Heart left ventricle (tissue), 16 donors: ENCODE measurements at places on chromosomes 5 and 9.

GRCh38 chr5:107618242-107618641, 52.5 kb downstream of the EFNA5 start:
- DNase-seq = no peak

DNA sequence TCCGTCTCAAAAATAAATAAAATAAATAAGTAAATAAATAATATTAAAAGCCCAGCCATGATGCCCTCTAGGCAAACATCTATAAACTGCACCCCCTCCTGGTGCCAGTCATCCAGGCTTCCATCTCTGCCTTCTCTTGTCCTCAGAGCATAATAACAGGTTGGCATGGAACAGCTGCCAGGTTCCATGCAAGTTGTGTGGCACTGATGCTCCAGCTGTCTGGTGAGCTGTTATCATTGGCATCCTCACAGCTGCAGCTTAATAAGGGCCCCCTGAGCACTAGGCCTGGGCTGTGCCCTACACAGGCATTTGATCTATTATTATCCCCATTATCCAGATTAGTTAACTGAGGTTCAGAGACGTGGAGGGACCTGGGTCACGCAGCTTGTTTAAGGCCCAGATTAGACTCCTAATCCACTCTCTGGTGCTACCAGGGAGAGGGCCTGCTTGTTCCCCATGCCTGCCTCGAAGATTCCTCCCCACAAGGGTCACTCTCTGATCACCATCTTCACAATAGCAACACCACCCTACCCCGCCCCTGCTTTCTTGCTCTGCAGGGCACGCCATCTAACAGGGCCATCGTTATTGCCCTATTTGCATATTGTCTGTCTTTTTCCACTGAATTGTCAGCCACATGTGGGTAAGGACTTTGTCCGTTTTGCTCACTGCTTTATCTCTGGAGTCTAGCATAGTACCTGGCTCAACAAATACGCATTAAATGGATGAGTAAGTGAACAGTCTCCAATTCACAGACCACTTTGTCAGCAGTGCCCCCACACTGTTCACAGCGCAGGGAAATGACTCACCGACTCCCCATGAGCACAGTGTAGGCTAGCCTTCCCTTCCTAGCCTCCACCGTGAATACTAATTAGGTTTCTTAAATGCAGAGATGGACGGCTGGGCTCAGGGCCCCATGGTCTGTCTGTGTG, 1.5 kb upstream of the DNM1 start:
- DNase-seq = no peak

- no peak for DNase-seq
Measured at GRCh38 chr9:567747-568305, 273.7 kb upstream of the DMRT1 start.

GRCh38 chr5:82045554-82046275, 73.9 kb downstream of the ATG10 start:
- no peak for DNase-seq

GRCh38 chr5:76737846-76738245, 21.9 kb downstream of the F2R start:
- DNase-seq = no peak

DNA sequence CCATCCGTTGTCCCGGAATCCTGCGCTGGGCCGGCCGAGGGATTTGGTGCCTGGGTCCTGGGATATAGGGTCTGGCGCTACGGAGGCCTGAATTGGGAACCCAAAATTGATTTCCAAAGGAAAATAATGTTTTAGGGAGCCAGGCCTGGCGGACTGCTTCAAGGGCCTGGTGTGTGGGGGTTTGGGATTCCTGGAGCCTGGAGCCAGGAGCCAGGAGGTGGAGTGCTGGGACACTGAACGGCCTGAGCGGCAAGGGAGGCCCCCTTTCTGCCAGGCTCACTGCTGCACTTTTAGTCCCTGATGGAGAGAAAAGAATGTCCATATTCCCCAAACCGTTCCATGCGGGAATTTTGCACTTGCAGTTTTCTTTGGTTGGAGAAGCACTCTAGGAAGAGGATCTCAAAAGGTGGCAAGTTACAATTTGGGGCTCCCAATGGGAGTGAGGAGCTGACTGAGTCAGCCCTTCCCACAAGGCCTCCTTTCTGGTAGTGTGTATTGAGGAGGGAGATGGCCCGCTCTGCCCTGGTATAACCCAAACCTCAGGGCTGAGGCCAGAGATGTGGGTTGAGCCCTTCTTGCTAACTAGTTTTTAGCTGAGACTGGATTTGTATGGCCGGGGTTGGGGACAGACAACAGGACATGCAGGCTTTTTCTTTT, 2.2 kb downstream of the LMX1B start:
- no peak for DNase-seq

- DNase-seq = no peak
Measured at GRCh38 chr5:107646418-107646817, 24.3 kb downstream of the EFNA5 start.

- DNase-seq = peak; percentile 89
Measured at GRCh38 chr5:172403189-172403796, 51.0 kb downstream of the SH3PXD2B start.

GRCh38 chr5:163005949-163006348, 431.4 kb upstream of the CCNG1 start:
- no peak for DNase-seq

DNA sequence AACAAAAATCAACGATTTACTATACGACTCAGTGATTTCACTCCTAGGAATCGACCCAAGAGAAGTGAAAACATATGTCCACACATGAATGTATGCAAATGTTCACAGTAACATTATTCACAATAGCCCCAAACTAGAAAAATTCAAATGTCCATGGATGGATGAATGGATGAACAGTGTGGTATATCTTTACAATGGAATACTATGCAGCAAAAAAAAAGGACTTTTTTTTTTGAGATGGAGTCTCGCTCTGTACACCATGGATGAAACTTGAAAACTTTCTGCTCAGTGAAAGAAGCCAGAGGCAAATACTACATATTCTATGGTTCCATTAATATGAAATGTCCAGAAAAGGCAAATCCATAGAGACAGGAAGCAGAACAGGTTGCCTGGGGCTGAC, 233.8 kb downstream of the ROR2 start:
- no peak for DNase-seq

DNA sequence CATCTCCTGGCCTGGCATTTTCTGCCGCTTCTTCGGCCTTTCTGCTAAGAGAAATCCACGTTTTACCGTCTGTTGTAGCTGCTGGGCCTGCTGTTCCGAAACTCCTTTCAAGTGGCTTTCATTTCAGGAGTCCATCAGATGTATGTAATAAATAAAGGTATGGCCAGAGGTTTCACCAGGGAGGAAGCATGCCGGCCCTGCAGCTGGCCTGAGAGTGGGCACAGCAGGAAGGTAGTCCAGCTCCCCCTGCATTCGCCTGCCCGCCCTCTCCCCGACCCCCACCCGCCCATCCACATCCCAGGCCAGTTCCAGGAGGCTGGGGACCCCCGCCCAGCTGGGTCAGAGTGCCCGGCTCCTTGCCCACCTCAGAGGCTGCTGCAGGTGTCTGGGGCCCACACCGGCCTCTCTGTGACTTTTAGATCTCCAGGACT, 46.4 kb upstream of the EXOC3 start:
- DNase-seq = peak; percentile 40

DNA sequence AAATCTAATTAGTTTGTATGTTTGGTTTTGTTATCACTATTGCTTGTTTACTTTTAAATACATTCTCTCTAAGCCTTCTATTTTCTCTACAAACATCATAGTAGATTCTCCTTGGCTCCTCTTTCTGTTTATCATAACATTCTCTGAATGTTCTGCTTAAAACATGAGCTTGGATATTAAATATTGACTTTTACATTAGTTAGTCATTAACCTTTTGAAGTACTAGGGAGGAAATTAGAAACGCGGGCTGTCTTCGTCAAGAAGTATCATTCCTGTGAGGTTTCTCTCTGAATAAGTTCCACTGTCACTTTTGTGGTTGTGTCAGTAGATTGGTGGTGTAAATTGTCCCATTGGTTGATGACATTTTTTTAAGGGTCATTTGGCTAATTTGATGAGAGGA, 821.5 kb downstream of the EFNA5 start:
- no peak for DNase-seq

DNA sequence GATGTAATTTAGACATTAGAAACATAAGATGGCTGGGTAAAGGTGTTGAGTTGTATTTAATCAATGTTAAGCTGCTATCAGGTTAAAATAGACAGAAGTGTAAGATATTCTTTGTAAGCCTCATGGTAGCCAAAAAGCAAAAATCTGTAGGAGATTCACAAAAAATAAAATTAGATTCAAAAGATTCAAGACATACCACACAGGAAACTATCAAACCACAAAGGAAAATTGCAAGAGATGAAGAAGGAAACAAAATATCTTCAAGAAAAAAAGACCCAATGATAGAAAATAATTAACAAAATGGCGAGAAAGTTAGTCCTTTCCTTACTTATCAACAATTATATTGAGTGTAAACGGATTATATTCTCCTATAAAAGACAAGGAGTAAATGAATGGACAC, 15.3 kb downstream of the XRCC4 start:
- DNase-seq = no peak

- DNase-seq = no peak
Measured at GRCh38 chr9:105978826-105979225, 284.5 kb downstream of the TMEM38B start.

DNA sequence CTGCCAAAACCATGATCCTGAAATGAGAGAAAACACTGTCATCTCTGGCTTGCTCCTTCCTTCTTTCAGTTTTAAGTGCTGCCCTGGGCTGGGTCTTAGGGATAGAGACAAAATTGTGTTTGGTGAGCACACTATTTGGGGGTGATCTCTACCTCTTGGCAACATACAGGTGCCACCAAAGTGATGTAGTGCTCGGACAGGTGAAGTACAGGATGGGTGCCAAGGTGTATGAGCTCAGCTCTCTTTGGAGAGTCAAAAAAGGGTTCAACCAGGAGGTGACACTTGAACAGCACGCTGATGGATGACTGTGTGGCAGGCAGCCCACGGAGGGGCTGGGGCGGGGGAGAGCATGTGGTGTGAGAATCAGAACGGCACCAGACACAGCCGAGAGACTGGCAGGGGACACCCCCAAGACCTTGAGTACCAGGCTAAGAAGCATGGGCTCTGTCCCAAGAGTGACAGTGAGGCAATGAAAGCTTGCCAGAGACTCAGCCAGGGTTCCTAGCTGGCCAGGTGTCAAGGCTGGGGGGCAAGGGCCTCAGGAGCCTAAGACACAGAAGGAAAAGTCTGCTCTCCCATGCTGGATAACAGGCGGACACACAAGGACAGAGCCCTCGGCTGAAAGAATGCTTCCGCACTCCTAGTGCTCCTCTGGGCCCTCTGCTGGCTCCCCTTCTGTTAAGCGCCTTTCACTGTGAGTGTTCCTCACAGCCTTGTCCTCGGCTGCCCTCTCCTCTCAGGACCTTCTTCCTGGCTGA, 2.5 kb downstream of the NHP2 start:
- DNase-seq = no peak
